ENCODE measurements at places on chromosomes 6 and 20.

DNA sequence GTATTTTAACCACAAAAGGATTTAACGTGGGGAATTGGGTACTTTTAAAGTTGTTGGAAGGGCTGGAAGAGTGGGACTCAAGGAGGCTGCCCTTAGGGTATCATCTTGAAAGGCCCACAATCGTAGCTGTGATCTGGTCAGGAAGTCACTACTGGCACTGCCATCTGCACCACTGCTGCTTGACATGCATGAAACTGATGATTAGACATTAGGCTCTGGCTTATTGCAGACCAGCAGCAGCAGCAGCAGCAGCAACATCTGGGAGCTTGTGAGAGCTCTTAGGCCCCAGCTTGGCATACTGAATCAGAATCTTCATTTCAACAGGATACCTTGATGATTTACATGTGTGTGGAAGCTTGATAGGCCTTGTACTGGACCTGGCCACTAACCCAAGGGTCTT is 68.6 kb downstream of the PHF20 start:
- no peak for DNase-seq

- DNase-seq: no peak
Observed at GRCh38 chr6:128981716-128982115, 98.8 kb downstream of the LAMA2 start.

DNA sequence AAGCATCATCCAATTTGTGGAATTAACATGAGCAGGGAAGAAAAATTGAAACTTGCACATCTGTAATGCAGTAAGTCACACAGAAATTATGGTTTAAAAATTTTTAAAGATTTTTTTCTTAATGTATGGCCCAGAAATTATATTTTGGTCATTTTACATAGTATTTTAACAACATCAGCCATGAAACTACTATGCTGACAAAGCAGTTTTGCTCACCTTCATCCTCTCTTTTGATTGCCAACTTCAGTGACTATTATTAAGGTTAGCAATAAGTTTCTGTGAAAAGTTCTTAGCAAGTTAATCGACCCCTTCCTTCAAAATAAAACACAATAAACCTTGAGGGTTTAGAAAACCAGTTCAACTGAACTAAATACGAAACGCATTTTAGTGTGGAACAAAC is 1347.0 kb downstream of the EPHA7 start:
- DNase-seq: no peak

DNA sequence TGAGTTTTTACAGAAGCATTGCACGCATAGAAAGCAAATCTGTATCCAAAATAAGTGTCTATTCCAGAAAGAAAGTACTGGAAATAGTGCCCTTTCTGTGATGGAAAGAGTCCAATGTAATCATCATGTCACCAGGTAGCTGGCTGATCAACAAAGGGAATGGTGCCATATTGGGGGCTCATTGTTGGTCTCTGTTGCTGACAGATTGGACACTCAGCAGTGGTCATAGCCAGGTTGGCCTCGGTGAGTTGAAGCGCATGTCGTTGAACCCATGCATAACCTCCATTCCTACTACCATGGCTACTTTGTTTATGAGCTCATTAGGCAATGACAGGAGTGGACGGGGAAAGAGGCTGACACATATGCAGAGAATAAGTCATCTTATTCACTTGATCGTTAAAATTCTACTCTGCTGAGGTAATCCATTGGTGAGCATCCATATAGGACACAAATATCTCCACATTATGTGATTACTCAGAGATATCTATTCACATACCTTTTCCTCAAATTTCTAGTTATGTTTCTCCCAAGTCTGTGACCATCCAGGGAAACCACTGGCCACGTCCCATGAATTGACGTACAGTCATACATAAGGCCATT is 560.5 kb downstream of the HAO1 start:
- DNase-seq: no peak

DNA sequence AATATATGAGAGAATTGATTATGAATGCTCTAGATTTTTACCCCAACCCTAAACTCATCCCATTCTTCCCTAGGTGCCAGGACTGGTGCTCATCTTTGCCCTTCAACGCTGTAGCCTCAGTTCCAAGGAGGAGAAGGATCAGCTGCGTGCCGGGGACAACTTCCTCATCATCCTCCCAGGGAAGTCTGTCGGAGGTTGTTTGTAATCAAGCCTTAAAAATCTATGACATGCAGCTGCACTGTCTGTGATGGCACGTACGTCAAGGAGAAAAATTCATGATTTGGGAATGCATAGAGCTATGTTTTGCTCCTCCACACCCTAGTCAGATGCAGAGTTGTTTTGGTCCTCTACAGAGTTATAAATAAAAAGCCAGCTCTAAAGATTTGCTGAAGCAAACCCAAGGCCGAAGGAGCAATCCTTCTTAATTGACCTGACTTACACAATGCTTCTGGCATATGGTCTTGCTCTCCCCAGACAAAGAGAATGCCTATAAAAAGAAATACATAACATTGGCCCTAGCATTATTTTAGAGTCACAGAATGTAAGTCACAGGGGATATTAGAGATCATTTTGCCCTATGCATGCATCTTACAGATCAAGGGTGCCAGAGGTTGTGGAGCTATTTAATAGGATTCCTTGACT is 244.2 kb downstream of the HIVEP2 start:
- DNase-seq: no peak

GRCh38 chr6:42374018-42374669 is 77.6 kb downstream of the TRERF1 start:
- DNase-seq: no peak

- no peak for DNase-seq
Observed at GRCh38 chr6:125095580-125096301, 57.8 kb upstream of the TPD52L1 start.

DNA sequence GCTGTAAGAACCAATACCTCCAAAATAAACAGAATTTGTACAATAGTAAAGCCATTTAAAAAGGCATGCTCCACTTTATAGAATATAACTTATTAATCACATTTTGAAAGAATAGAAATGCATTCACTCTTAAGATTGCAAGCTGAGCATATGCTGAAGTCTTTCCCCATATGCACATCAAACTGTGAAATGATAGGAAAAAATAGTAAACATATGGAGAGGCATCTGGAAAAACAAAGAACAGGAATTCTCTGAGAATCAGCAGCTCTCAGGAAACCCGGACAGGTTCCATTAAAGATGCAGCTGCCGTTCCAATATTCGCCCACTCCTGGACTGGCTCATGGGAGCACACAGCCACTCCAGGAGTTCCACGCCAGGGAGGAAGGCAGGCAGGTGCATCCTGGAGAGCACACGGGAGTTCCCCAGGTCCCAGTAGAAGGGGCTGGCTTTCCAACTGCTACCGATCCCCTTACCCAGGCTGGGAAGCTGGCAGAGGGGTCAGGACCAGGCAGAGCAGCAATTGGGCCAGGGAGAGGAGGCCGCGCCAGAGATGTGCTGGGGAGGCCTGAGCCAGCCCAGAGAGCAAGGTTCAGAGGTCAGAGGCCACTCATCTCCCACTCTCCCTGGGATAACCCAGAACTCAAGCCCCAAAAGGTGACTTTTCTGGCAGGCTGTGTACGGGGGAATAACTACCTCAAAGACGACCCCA is 111.1 kb downstream of the DLL1 start:
- DNase-seq: no peak

DNA sequence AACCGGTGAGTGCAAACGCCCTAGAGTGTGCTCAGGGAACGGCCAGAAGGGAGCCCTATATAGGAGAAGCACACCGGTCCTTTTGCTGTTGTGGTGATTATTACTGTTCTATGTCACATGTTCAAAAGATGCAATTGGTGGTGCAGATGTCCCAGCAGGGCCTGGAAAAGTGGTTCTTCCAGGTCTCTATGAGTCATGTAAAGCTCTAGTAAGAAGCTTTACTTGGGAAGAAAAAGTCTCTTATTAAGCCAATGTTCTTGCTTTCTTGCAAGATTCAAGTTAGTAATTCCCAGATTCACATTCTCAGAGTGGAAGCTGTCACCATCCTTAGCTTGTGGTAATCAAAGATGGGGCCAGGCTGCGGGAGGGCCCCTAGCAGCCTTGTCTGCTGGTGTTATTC is 23.3 kb downstream of the EDN3 start:
- no peak for DNase-seq

DNA sequence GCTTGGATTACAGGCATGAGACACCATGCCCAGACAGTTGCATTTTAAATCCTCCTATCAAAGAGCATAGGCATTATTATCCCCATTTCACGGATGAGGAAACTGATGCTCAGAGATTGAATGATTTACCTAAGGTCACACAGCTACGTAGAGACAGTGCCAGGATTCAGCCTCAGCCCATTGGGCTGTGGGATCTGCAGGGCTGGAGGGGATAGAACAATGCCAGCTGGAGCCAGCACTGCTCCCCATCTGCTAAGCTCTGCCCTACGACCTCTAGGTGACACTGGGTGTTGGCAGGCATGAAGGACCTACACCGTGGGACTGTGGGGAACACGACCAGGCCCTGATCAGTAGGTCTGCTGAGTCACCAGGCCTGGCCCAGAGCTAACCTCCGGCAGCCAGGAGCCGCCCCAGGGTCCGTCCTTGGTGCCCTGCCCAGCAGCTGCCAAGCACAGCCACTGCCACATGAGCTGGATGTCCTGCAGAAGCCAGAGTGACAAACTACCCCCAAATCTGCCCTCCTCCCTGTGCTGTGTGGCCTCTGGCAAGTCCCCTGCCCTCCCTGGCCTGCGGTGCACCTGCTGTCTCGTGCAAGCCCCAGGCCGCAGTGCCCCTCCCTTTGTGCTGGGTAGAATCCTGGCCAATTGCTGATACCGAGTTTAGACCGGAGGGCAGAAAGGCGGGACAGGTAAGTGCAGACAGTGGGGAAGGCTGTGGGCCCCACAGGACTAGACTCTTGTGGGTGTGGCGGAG is 47.6 kb upstream of the PTGIS start:
- DNase-seq: no peak

DNA sequence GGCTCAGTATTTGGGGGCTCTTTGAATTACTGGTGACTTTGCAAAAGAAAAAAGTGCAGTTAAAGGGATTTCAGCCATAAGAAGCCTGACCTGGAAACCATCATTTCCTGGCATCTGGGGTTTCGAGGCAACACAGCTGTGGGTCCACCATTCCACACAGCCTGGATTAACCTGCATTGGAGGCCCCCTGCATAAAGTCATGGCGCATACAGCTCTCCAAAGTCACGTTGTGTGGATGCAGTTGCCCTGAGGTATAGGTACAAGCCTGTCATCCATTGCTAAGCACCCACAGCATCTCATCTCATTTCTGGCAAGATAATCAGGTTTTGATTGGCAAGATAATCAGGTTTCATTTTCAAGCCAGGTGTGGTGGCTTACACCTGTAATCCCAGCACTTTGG is 54.5 kb upstream of the TAGAP start:
- no peak for DNase-seq

GRCh38 chr6:25312034-25312620 is 33.0 kb downstream of the CARMIL1 start:
- no peak for DNase-seq

- no peak for DNase-seq
Observed at GRCh38 chr6:11675601-11676000, 103.0 kb downstream of the ADTRP start.

DNA sequence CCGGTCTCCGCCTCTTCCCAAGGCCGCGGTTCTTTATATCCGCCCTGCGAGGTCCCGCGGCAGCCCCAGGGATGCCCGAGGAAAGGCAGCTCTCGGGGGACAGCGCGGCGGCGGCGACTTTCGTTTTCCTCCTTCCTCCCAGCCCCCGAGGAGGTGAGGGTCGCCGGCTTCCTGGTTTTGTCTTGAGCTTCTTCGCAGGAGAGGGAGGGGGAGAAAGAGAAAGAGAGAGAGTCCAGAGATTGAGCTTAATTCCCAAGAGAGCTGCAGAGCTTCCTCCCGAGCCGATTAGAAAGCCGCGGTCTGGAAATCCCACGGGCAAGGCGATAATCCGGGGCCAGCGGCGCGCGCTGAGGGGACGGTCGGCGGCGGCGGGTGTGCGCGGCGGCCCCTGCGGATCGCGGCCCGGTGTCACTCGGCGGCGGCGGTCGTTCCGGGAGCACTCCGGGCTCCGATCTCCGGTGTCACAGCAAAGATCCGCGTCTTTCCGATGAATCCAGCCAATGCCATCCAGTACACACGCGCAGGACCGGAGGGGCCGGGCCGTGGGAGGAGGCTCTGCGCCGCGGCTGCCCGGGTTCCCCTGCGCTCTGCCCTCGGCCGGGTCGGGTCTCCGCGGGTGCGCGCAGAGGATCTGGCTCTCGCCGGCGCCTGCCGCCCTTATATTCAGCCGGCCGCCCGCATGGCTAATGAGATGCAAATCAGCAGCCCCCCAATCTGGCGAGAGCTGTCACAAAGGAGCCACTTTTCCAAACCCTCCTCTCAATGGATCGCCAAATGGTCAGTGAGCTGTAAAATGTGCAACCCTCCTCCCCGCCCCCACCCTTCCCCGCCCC is at the start of gene DLL1:
Gene DLL1 (minus strand): TSS at position 783 of the 833 bp plus-strand sequence. CDS start 939 bp downstream, outside the sequence.
- DNase-seq: no peak

- DNase-seq: no peak
Observed at GRCh38 chr6:11429577-11429976, 108.0 kb upstream of the TMEM170B start.

DNA sequence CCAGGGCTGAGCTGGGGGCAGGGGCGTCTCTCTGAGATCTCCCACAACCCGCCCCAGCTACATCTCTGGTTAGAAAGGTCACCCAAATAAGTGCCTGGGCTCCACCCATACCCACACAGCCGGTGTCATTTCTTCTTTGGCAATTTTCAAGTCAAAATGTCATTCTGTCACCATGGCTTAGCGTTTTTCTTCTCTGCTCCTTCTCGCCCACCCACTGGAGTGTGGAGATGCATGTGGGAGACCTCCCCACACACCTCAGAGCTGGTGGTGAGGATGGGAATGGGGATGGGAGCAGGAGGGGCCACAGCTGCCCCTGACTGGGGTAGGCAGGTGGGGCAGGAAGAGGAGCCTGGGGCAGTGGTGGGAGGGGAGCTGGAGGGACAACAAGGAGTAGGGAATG is 63.1 kb downstream of the CPNE5 start:
- no peak for DNase-seq

- DNase-seq: peak; percentile 84
Observed at GRCh38 chr20:17568972-17569521, 828 bp upstream of the DSTN start.

DNA sequence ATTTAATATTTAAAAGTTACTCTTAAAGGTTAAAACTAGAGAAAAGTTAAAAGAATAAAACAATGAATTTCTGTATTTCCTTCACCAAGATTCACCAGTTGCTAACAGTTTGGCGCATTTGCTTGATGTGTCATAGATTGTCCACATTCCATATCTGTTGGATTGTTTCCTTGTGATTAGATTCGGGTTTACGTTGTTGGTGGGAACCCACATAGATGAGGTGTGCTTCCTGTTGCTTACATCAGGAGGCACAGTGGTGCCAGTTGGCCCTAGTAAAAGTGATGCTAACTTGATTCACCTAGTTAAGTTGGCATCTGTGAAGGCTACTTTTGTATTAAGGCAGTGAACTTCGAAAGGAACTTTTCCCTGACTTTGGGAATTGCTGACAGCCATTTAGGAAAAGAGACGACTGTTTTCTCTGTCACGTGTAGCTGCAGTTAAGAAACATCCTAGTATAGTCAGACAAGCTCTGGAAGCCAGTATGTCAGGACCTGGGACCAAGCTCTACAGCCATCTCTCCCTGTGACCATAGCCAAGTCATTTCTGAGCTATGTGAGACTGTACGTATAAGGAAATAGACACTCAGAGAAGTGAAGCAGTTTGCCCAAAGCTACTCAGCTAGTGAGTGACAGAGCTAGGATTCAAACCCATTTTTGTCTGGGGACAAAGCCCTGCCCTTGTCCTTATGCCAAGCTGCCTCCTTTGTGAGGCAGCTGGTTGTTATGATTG is 49.0 kb downstream of the PPARD start:
- DNase-seq: no peak

GRCh38 chr6:24702720-24703282 is 16.2 kb downstream of the C6orf62 start:
- DNase-seq: no peak
